ENCODE measurements at places on chromosomes 2 and 18. TPM values are rescaled to one million over a fixed set of nuclear protein-coding genes. Genes with fewer than 3 reads are reported as not detected.

DNA sequence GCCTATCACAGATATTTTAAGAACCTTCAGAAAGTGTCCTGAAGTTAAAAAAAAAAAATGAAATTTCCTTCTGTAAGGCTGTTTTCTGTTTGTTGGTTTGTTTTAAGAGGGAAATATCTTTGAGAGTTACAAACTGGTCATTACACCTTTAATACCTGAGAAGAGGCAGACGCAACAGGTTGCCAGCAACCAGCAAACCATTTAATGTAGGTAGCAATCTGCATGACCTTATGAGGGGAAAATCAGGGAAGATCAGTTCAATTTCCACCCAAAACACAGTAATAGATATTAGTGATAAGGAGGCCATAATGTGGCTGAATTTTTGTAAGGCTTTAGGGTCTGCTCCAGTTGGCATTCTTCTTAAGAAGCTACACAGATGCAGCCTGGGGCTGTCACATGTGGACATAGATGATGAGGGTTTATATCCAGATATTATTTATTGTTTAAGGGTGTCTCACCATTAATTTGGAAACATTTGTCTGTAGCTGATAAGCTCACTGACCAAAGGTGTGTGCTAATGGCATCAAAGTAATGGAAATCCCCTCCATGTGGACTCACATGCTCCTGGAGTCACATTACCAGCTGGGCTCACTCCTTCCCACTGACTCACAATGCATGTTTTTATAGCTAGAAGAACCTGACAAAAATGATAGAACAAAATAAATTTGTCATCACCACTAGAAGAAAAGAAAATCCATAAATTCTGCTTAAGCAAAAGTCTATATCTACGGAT, 83.5 kb upstream of the DTNA start:
- no peak for DNase-seq

DNA sequence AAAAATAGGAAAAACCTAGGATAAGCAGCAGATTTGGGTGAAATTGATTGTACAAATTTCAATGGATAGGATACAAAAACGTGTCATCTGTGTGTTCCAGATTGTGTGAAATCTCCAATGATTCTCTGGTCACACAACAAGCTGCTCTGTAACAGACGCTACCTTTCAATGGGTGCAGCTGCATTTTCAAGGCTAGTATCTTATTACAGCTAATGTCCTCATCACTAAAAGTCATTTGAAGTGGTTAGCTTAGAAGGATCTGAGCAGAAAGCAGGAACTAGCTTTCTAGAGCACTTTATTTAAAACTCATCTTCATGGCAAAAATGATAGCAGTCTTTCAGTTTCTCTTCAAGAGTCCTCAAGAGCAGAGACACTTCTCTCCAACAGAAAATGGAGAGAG, 364.6 kb downstream of the LRP1B start:
- DNase-seq = no peak

GRCh38 chr2:16638946-16639345, 26.7 kb downstream of the CYRIA start:
- DNase-seq = no peak

- DNase-seq = no peak
Observed at GRCh38 chr18:50172367-50172766, 22.6 kb downstream of the MYO5B start.

Gene RESP18
- not detected for total RNA-seq

DNA sequence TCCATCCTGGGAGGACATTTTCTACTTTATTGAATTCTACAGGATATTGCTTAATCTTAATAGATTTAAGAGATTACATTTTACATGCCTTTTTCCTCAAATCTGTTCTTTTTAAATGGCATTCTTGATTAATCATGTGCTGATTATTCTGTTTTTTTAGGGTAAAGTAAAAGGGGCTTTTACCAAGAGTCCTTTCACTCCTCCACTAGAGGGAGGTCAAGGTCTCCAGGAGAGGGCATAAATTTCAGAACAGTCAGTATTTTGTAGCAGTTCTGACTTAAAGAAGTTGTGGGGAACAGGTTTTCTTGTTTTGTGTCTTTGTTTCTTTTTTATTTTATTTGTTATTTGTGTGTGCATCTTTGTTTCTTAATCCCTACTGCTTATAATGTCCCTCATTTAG, 25.4 kb downstream of the WDR75 start:
- DNase-seq = no peak

- no peak for DNase-seq
Observed at GRCh38 chr2:101528501-101528900, 53.6 kb upstream of the RFX8 start.

Gene TUBA4B
- not detected for total RNA-seq

Gene IL18R1
- total RNA-seq = 19.9 TPM

Gene C2orf72
- not detected for total RNA-seq

Gene MC2R
- not detected for total RNA-seq

Gene PSMA8
- total RNA-seq = 0.30 TPM

Gene RUFY4
- 2.1 TPM for total RNA-seq

Gene MERTK
- total RNA-seq = 0.20 TPM

GRCh38 chr2:185338104-185338503, 400.5 kb upstream of the FSIP2 start:
- no peak for DNase-seq

DNA sequence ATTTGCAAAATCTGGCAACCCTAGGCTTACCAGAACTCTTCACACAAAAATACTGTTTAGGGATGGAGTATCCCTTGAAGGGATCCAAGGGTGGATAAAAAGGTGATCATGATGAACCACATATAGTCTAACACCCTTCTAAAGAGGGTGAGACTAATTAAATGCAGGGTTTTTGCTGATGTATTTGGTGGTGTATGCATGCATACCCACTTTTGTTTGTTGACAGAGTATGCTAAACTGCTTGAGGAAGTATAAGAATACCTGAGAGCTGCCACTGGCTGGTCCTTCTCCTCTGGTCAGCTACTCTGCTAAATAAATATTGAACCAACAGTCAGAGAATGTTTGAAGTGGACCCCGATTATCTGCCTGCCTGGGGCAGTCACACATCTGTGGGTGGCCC, 34.2 kb downstream of the RAPGEF4 start:
- no peak for DNase-seq

DNA sequence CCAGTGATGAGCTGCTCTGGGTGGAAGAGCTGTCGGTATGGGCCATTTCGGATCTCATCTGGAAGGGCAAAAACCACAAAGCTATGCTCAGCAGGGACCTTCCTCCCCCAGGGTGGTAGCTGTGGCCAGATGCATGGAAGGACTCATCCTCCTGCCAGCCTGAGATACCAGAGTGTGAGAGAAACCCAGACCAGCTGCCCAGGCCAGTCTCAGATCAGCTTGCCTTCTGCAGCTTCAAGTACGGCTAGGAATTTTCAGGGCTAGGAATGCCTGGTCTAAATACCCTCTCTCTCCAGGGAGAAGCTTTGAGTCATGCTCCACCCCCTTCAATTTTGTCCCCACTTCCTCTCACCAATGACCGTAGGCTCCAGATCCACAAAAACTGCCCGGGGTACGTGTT, 1.4 kb upstream of the TUBA4B start:
- DNase-seq = no peak

Gene LOXHD1
- total RNA-seq = not detected

GRCh38 chr2:233060980-233061590, 943 bp downstream of the INPP5D start:
- peak; percentile 44 for DNase-seq

Gene LHCGR
- total RNA-seq = not detected

DNA sequence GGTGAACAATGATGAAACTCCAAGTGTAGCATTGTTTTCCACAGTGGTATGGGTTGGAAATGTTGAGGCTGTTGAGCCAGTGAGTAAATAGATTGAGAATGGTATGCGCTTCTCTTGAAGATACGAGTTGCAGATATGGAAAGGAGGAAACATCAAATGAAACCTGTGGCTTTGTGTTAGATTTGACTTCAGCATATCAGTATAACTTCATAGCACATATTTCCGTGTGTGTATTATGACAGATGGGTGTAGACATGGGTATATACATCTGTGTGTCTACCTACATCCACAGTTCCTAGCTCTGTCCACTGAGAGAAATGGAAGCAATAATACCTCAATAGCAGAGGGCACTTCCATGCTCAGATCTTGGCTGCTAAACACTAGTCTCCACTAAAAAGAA, 8.0 kb downstream of the SNED1 start:
- no peak for DNase-seq

DNA sequence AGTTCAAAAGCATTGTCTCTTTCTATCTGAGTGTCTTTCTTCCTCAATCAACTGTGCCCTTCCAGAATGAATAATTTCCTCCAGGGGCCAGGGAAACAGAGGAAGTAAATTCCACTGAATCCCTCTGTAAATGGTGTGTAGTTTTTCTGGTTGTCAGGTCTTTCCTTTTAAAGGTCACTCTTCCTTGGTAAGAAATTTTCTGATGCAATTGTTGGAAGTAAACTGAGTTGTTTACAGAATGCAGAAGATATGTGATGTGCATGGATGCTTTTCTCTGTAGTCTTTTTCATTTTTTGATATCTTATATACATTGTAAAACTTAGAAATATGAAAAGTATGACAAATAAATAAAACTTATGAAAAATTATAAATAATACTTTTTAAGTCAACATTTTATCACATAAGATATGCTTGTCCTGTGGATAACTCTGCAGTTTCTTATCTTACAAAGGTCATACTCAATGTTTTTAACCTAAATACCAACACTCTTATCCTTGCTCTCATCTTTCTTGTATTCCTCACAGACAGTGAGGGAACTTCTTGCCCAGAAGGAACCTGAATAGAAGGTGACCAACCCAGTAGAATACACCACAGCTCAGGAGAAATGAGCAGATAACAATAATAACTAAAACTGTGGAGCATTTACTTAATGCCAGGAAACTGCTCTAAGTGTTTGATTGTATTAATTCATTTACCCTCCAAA, 234.5 kb downstream of the METTL4 start:
- no peak for DNase-seq

GRCh38 chr18:14997357-14997756, 249.4 kb downstream of the ANKRD30B start:
- no peak for DNase-seq

DNA sequence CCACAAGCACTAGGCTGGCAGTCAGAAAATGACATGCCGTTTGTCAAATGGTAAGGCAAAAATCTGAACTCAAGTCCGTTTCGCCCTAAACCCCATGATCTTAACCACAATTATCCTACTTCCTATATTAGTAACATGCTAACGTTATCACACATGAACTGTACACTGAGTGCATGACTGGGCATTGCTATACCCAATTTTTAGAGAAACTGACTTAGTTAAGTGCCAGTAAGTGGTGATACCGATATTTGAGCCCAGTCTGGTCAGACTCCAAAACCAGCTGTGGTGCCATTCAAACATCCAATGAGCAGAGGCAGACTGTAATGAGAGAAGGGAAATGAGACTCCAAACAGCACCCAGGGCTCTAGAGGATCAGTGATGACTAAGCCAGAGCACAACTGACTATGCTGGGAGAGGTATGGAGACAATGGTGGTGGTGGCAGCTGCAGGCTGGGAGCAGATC, 311.7 kb upstream of the PKDCC start:
- no peak for DNase-seq

Gene SLC4A5
- total RNA-seq = 12.7 TPM

Gene CCDC68
- total RNA-seq = not detected

Gene SERPINB4
- total RNA-seq = not detected

Gene STON1
- total RNA-seq = 3.4 TPM

Gene IMMT
- total RNA-seq = 61.9 TPM

DNA sequence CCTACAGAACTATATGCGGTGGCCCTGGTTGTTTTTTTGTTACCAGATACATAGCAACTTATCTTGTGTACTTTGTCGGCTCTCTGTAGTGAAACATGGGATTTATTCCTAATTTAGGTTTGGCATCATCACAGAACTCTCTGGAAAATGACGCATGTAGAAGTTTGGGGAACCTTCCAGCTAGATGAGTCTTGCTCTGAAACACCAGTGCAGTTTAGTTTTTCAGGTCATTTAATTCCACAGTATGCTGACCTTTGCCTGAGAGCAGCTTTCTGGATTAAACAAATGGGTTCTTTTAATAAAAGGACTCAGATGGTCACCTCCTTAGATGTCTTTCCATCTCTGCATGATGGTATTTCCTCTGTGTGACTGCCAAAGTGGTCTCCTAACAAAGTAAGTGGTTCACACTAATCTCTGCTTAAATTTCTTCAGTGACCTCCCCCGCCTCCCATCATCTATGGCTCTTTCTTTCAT, 39.9 kb downstream of the MYO3B start:
- no peak for DNase-seq

DNA sequence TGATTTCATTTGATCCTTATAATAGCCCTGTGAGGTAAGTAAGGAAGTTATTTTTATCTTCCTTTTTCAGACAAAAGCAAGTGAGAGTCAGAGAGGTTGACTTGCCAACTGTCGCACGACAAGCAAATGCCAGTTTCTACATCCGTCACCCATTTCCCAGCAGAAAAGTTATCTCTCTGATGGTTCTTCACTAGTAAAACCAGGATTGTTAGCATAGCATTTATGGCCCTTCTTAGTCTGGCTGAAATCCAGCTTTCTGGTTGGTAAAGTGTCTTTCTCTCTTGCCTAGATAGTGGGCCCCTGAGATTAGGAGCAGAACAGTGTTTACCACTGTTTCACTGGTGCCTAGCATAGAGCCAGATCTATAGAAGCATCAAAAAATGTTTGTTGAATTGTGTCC, 7.1 kb upstream of the XDH start:
- DNase-seq = no peak

DNA sequence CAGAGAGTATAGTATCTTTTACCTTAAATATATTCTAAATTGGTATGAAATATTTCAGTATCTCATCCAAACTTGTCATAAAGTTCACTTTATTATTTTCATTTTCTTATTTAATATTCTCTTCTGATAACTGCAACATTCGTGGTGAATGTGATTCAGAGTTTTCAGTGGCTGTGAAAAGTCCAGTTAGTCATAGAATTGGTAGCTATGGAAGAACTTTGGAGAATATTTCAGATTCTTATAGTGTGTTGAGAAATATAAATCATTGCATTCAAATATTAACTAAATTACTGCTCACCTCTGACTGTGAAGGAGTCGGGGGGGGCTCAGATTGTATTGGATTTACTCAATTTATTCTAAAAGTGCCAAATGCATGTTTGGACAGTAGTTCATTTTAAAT, 178.6 kb upstream of the VWC2L start:
- DNase-seq = no peak

- DNase-seq = no peak
Observed at GRCh38 chr2:65528241-65528574, 95.8 kb upstream of the SPRED2 start.

DNA sequence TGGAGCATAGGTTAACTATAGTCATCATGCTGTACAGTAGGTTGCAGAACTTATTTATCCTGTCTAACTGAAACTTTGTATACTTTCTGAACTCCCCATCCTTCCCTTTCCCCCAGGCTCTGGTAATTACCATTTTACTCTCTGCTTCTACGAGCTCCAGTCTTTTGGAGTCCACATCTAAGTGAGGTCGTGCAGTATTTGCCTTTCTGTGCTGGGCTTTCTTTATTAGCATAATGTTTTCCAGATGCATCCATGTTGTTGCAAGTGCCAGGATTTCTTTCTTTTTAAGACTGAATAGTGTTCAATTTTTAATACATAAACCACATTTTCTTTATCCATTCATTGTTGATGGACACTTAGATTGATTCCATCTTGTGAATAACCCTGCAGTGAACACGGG, 464.1 kb downstream of the TGIF1 start:
- no peak for DNase-seq

Gene SKOR2
- not detected for total RNA-seq

Data from CD4-positive, CD25-positive, alpha-beta regulatory T cell (primary cell).